Diencephalon (tissue), 1 donor: ENCODE measurements at places on chromosomes 4 and X. TPM values are rescaled to one million over a fixed set of nuclear protein-coding genes. Genes with fewer than 3 reads are reported as not detected.

The SSX2 gene
- total RNA-seq: not detected

The MAGED4B gene
- 112 TPM for total RNA-seq

The TLR8 gene
- 1.2 TPM for total RNA-seq

The PIR gene
- total RNA-seq: 6.2 TPM

The MTMR8 gene
- total RNA-seq: 7.2 TPM

The ARHGAP24 gene
- total RNA-seq: 15.0 TPM

The TIMP1 gene
- 6.0 TPM for total RNA-seq

The SPARCL1 gene
- 127 TPM for total RNA-seq

The PFKFB1 gene
- total RNA-seq: 0.23 TPM

The MND1 gene
- total RNA-seq: 9.5 TPM

The RAPGEF2 gene
- total RNA-seq: 162 TPM

The SRPX2 gene
- total RNA-seq: 0.69 TPM

The TRIM60 gene
- total RNA-seq: not detected

The CT55 gene
- total RNA-seq: not detected

The ARMCX2 gene
- total RNA-seq: 67.6 TPM

The GAGE12H gene
- total RNA-seq: not detected

The ZNF674 gene
- total RNA-seq: 13.4 TPM

The PDZD4 gene
- total RNA-seq: 125 TPM

The MAOA gene
- total RNA-seq: 64.1 TPM

The ABHD18 gene
- 18.7 TPM for total RNA-seq

The AFF2 gene
- total RNA-seq: 126 TPM
